Stimulated activated CD8-positive, alpha-beta memory T cell treated with anti-CD3 and anti-CD28 coated beads, Interleukin-15, amount 100 ng/mL, for 48 hours (primary cell): ENCODE measurements at places on chromosomes 5 and 9.
A peak's percentile ranks its signal among the peaks of the same experiment; 100 is the strongest.

DNA sequence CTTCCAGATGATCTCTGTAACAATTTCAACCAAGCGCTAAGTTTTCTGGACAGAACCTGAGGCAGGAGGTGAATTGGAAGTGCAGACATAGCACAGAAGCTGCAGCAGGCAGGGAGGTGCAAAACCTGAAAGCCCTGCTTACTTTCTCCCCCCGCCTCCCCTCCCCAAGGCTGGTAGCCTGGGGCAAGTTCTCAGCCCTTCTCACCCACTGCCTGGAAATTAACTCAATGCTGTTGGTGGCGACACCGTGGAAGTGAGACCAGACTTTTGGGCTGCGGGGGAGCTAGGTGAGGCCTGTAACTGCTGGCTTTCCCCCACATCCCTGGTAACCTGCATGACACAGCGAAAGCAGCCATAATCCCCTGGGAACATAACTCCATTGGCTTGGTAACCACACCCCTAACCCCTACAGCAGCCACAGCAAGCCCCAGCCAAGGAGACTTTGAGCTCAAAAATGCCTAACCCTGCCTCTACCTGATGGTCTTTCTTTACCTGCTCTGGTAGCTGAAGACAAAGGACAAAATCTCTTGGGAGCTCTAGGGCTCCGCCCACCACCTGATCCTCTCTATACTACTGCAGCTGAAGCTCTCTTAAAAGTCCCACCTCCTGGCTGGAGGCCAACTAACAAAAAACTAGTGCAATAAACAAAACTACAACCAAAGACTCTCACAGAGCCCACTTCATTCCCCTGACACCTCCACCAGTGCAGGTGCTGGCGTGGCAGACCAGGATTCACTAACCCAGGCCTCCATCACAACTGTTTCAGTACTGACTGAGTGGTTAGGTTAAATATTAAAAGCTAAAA is 11.9 kb upstream of the OR13C8 start:
- no peak for DNase-seq

GRCh38 chr9:111610149-111610548 is 10.7 kb upstream of the PTGR1 start:
- no peak for DNase-seq

- no peak for DNase-seq
Observed at GRCh38 chr9:12973710-12974109, 198.9 kb downstream of the LURAP1L start.

DNA sequence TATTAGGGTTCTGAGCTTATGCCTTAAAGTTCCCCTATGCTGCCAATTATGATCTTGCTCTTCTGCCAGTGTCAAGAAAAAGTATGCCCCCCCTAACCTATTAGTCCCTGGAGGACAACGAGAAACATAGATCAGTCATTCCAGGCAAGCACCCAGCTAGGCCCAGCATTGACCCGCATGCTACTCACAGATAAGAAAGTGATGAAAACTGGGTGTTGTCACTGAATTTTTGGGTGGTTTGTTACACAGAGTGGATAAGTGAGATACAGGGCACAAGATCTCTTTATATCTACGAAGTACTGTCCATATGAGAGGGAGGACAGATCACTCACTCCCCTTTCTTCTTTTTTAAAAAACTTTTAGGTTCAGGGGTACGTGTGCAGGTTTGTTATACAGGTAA is 6.4 kb upstream of the TEX48 start:
- no peak for DNase-seq

DNA sequence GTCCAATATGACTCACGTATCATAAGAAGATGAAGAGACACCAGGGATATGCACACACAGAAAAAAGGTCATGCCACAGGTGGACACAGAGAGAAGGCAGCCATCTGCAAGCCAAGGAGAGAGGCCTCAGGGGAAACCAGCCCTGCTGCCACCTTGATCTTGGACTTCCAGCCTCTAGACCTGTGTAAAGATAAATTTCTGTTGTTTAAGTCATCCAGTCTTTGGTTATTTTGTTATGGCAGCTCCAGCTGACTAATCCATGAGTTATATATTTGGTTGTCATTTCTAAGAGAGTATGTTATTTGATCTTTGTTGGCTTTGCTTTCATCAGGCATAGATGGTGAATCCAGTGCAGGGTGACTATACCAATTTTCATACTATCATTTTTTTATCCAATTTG is 130.2 kb upstream of the DAP start:
- no peak for DNase-seq

- no peak for DNase-seq
Observed at GRCh38 chr5:139974661-139975060, 68.4 kb downstream of the NRG2 start.

- no peak for DNase-seq
Observed at GRCh38 chr5:157596487-157596886, 20.9 kb upstream of the ADAM19 start.

- no peak for DNase-seq
Observed at GRCh38 chr5:16437977-16438376, 27.6 kb downstream of the ZNF622 start.

GRCh38 chr5:170216257-170216864 is 16.4 kb upstream of the C5orf58 start:
- no peak for DNase-seq

GRCh38 chr5:62268792-62269191 is 37.2 kb upstream of the KIF2A start:
- no peak for DNase-seq

- DNase-seq, result no peak
Observed at GRCh38 chr5:125152461-125153189, 406.2 kb upstream of the ZNF608 start.

- DNase-seq, result peak; percentile 27
Observed at GRCh38 chr9:100472788-100473275, at the start of gene TMEFF1. Gene TMEFF1 (plus strand): TSS chr9:100473149. CDS start chr9:100473545, 396 bp downstream.
